ENCODE measurements at places on chromosomes 11 and 22.

- H3K4me1 ChIP-seq, result peaks cover 82% of the 10 kb centered on the region
- peak overlapping the region; percentile 80 for H3K4me3 ChIP-seq
- peaks cover 47% of the 10 kb centered on the region for H3K36me3 ChIP-seq
These were observed 40.4 kb downstream of the FLI1 start for GRCh38 chr11:128734103-128734831.

DNA sequence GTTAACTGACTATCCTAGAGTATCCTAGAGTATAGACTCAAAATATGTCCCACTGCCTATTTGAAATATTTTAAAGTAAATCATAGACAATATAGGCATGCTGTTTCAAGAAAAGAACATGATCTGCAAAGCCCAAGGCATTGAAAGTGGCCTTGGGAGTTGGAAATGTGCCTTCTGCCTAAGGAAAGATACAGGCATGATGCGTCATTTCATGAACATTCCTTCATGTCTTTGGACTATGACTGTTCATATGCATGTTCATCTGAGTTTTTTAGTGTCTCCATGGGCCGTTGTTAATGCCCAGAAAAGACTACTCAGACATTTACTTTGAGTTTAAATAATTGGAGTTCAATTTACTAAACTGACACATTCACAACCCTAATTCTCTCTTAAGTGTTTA lies 69.7 kb upstream of the PRDM11 start:
- H3K27me3 ChIP-seq, result no peaks in the 10 kb centered on the region
- peaks cover 3% of the 10 kb centered on the region for H3K4me1 ChIP-seq
- H3K4me3 ChIP-seq, result no peak overlapping the region
- H3K27ac ChIP-seq, result no peak overlapping the region

DNA sequence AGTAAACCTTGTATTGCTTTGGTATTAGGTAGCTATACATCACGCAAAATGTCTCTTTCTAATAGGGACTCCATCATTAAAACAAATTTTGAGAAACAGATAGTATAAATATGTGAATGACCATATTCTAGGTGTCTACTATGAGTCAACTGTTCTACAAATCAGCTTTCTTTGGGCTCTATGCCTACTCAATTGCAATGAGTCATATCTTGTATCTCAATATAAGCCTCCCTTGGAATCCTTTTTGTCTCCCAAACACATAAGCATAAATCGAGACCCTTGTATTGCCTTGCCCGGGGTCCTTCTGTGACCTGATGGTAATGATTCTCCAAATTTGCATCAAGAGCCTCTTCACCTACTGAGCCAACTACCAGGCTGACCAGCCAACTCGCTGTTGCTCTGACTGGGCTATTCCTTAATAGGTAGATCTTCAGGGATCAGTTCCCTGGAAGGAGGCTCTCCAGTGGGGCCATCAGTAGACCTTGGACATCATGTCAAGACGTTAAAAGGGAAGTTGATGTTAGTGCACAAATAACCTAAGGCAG lies 22.2 kb downstream of the BLID start:
- ATAC-seq, result no peak
- no peak overlapping the region for H3K4me3 ChIP-seq
- H3K27me3 ChIP-seq, result peaks cover 14% of the 10 kb centered on the region
- H3K36me3 ChIP-seq, result no peaks in the 10 kb centered on the region

DNA sequence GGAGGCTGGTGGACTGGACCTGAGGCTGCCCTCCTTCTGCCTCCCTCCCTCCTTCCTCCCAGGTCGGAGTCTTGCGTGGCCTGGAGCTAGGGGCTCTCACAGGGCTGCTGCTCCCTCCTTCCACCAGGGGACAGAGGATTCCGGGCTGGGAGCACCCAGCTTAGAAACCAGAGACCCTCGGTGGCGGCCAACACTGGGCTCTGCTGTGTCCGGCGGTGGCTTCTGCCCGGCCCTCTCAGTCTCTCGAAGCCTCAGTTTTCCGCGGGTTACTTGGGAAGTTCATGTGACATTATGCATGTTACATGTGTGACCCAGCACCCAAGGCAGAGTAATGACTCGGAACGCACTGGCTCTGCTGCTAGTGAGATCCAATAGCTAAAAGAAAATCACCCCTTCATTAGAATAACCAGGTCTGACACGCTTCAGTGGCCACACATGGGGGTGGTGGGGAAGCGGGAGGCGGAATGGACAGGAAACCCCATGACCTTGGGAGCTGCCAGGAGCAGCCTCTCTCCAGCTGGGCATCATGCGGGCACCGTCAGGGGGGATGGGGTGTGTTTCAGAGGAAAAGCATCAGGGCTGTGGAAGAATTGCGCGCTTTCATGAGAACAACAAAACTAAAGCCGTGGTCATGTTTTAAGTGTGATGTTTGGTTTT lies 5.9 kb upstream of the MRGPRG start:
- H3K4me3 ChIP-seq, result no peak overlapping the region
- no peaks in the 10 kb centered on the region for H3K36me3 ChIP-seq
- peaks cover 20% of the 10 kb centered on the region for H3K27me3 ChIP-seq

- H3K27me3 ChIP-seq, result peaks cover 3% of the 10 kb centered on the region
- ATAC-seq, result no peak
- H3K27ac ChIP-seq, result no peak overlapping the region
- no peak overlapping the region for H3K4me3 ChIP-seq
These were observed 11.2 kb downstream of the SPATA19 start for GRCh38 chr11:133833898-133834681.

GRCh38 chr11:104394508-104394907 lies 230.6 kb upstream of the PDGFD start:
- H3K4me3 ChIP-seq, result no peak overlapping the region
- H3K27ac ChIP-seq, result no peak overlapping the region
- H3K36me3 ChIP-seq, result no peaks in the 10 kb centered on the region

DNA sequence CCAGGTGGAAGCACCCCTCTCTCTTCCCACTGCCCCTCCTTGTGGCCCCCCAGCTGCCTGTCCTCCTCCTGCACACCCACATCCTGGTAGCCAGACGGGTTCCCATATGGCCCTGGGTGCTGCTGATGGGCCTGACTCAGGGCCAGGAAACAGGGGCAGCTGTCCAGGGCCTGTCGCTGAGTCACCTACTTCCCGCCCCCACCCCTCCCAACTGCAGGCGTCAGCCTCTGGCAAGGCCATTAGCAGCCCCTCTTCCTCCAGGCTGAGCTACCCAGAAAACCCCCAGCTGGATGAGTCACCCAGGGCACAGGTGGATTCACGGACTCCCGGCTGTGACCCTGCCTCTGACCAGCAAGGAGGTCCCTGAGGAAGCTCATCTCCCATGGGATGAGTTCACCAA lies 6.9 kb upstream of the GAL start:
- H3K27me3 ChIP-seq, result peaks cover 4% of the 10 kb centered on the region
- no peak overlapping the region for H3K4me3 ChIP-seq
- no peak overlapping the region for H3K27ac ChIP-seq
- no peak for ATAC-seq
- no peaks in the 10 kb centered on the region for H3K36me3 ChIP-seq
- H3K4me1 ChIP-seq, result no peaks in the 10 kb centered on the region

GRCh38 chr11:61392981-61393595 lies 701 bp downstream of the TMEM216 start:
- H3K27me3 ChIP-seq, result no peaks in the 10 kb centered on the region
- no peak for ATAC-seq
- H3K4me3 ChIP-seq, result peak overlapping the region; percentile 91
- H3K27ac ChIP-seq, result peak overlapping the region; percentile 94

- no peaks in the 10 kb centered on the region for H3K27me3 ChIP-seq
- ATAC-seq, result no peak
- H3K4me1 ChIP-seq, result peaks cover 4% of the 10 kb centered on the region
- H3K36me3 ChIP-seq, result no peaks in the 10 kb centered on the region
- H3K27ac ChIP-seq, result no peak overlapping the region
These were observed 5.7 kb downstream of the DNAL4 start for GRCh38 chr22:38788021-38788816.

DNA sequence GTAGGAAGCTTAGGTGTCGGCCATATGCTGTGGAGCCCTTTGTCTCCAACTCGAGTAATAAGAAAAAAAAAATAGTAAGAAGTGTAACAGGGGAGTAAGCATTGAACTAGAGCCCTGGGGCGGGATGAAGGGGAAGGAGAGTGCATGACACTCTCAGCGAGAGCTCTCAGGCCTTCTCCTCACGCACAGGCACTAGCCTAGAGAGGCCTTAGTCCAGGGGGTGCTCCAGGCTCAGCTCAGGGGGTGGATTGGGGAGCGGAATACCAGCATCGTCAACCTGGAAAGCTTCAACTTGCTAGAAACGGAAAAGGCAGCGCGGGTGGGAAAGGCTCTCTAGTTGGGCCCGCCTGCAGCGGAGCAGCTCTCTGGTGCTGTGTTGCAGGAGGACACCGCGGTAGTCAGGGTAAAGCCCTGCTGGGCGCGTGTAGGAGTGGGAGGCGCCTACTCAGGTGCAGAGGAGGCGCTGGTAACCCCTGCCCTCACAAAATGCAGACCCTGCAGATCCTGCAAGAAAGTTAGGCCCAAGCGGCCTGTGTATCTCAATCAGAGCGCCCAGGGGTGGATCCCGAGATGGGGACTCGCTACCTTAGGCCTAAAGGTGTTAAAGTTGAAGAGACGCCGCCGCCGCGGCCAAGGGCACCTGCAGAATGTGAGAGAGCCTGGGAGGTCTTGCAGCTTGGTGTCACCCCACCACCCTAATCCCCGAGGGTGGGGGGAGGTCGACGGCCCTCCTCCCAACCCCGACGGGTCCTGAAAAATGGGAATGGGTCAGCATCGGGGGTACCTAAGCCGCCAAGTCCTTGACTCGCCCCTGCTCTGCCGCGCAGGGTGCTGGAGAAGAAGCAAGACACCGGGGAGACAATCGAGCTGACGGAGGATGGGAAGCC lies 2.8 kb downstream of the SLC17A6 start:
- peaks cover 71% of the 10 kb centered on the region for H3K27me3 ChIP-seq
- H3K36me3 ChIP-seq, result no peaks in the 10 kb centered on the region
- no peak overlapping the region for H3K27ac ChIP-seq
